ENCODE measurements at places on chromosomes 4 and X.

- no peak for DNase-seq
Measured at GRCh38 chr4:80259012-80259411, 7.5 kb upstream of the FGF5 start.

GRCh38 chrX:16063141-16063540 is 60.2 kb upstream of the GRPR start:
- peak; percentile 9 for DNase-seq

GRCh38 chrX:68196939-68197791 is 236.1 kb downstream of the OPHN1 start:
- peak; percentile 58 for DNase-seq

DNA sequence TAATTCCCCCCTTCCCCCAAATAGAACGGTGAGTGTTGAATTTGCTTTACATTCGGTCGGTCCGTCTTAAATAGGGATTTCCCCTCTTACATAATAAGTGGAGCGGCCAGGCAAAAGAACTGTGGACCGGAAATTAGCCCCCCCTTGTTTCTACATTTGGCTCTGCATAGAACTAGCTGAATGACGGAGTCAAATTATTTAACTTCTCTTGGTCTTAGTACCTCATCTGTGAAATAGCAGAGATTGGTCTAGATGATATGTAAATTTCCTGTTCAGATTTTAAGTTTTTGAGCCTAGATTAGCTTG is 1.3 kb downstream of the SPATA18 start:
- no peak for DNase-seq

DNA sequence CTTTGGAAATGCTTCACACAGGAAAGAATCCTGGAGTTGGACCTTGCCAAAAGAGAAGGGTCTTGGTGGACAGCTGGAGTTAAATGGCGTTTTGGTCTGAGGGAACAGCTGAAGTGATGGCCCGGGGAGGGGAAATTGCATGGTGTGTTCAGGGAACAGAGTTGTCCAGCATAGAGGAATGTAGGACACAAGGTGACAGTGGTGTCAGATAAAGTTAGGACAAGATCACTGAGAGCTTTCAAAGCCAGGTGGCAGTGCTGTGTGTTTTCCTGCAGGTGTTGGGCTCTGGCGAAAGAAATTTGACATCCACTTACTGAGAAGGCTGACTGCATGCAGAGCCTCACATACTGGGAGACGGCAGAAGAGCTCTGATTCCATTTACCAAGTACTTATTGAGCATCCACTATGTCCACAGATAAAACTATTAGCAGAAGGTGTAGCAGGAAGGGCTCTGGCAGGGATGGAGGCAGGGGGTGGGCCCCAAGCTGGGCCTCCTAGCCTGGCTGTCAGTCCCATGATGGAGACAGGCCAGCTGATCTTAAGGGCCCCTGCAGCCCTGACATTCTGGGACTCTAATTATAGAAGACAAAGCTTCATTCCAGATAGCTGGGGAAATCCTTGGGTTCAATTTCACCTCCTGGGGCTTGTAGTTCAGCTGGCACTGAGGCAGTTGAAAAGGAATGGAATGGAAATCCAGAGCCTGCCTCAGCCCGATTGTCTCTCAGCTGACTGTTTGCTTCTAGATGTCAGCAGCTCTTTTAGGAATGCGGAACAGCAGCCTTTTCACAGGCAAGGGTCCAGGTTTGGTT is 150.2 kb upstream of the MAMLD1 start:
- no peak for DNase-seq

DNA sequence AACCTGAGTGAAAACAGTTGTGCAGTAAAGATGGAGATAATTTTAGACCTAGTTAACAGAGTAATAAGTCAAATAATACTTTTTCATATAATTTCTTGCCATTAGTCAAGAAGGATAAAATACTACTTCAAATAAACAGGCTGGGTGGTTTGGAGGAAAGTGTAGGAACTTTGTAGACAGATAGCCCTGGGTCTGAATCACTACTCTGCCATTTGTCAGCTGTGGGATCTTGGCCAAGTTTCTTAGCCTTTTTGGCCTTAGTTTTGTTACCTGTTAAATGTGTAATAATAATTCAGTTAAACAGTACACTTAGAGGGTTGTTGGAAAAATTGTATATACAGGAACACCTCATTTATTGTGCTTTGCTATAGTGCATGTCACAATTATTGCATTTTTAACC is 163.7 kb downstream of the NPNT start:
- DNase-seq = no peak

GRCh38 chr4:30073011-30073710 is 647.0 kb upstream of the PCDH7 start:
- no peak for DNase-seq

GRCh38 chr4:6273661-6273990 is 4.0 kb downstream of the WFS1 start:
- no peak for DNase-seq

DNA sequence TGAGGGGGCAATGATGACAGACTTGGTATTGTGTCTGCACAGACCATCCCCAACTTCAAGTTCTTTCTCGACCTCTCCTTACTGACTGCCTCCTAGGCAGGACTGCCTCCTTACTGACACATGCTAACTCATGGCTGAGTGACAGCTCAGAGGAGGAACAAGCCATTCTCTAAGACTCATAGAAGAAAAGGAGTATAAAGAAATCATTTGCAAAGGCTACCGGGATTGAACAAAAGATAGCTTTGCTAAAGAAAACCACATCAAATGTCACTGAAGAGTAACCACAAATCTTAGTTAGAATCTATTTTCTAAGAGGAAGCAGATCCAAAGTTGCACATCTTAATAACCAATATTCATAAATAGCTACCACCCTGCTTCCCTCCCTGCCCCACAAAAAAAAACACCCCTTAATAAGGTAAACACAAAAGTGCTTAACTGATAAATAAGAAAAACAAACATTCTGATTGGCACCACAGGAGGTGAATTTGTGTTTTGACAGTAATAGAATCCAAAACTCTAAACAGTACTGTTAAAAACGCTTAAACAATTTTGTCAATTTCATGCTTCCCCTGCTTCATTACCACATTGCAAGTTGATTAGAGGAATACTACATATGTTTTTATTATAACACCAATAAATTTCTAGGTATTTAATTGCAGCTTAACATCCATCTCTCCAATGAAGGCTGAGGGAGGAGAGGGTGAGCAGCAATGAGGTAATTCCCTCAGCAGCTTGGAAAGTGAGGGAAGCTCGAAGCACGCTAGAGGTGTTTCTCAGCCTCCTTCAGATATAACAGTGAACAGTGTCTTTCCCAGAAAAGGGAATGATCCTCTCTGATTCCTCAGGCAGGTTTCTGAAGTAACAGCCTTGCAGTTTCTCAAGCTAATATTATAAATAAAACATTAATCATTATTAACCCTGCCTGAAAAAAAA is 160.0 kb downstream of the HNRNPD start:
- DNase-seq = no peak

DNA sequence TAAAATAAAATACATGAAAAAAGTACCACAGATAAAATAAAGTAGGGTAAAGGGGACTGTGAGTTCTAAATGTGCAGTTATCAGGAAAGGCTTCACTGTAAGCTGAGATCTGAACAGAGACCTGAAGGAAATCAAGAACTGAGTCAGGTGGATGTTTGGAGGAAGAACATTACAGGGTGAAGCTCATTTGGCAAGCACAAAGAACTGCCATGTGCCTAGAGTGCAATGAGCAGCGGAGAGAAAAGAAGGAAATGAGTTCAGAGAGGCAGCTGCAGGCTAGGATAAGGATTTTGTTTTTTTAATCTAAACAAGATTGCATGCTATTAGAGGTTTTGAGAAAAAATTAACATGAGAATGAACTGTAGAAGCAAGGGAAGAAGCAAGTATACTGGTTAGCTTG is 373.1 kb downstream of the STPG2 start:
- no peak for DNase-seq

DNA sequence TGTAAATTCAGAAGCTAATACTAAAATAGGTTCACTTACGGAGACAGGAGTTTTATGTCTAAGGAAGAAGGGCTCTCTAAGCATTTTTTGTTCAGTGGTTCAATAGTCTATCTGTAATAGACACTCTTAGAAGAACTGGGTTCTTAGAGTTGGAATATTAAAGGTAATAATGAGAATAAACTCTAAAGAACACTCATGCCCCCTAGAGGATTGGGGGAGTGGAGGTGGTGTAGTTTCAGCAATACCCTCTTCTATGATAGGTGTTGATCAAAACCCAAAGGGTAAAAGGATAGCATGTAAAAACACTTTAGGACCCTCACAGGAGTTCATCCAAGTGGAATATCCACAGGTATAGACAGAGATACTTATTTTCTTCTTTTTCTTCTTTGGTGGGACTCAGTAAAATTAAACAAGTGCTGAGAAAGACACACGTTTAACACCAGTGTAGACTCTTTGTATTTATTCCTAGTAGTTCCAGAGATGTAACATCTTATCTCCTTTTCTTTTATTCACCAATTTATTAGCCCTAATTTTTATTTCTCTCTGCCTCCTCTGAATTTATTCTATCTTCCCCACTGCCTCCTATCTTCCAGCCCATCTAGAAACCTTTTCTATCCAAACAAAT is 25.7 kb upstream of the MND1 start:
- DNase-seq = peak; percentile 65

GRCh38 chr4:83574247-83574646 is 38.3 kb downstream of the GPAT3 start:
- peak; percentile 19 for DNase-seq

DNA sequence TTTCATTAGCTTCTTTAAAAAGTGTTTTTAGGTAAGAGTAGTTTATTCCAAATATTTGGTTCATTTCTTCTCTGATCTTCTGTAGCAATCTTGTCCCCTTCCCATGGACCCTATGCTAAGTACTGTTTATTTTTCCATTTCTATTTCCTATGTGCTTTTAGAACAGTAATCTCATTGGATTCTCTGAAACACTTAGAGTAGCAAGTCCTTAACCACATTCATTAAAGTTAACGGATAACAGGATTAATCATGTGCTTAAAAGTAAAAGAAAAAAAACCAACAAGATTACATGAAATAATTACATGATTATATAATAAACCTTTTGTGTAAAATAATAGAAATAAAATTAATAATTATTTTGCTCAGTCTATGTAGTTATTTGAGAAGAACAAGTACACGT is 929.7 kb downstream of the C4orf33 start:
- no peak for DNase-seq

DNA sequence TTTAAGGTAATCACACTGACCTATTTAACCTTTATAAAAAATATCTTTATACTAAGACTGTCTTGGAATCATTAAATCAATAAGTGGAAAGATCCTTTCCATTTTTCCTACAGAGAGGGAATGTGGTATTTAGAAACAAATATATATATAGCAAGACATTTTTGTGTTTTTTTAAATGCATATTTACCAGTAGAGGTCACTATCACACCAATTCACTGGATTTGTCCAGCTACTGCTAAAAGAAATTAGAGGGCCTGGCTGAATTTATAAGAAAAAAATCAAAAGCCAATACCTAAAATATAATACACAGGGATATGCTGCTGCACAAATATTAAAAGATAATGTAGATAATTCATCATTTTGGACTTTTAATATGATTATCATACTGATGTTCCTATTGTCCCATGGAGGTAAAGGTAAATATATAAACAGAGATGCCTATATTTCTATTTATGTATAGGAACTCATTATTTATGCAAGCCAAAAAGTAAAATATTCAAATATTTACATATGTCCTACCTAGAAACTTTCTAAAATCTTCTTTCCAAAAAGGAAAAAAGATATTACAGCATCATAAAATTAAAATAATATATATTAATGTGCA is 69.5 kb downstream of the PDE5A start:
- peak; percentile 85 for DNase-seq

DNA sequence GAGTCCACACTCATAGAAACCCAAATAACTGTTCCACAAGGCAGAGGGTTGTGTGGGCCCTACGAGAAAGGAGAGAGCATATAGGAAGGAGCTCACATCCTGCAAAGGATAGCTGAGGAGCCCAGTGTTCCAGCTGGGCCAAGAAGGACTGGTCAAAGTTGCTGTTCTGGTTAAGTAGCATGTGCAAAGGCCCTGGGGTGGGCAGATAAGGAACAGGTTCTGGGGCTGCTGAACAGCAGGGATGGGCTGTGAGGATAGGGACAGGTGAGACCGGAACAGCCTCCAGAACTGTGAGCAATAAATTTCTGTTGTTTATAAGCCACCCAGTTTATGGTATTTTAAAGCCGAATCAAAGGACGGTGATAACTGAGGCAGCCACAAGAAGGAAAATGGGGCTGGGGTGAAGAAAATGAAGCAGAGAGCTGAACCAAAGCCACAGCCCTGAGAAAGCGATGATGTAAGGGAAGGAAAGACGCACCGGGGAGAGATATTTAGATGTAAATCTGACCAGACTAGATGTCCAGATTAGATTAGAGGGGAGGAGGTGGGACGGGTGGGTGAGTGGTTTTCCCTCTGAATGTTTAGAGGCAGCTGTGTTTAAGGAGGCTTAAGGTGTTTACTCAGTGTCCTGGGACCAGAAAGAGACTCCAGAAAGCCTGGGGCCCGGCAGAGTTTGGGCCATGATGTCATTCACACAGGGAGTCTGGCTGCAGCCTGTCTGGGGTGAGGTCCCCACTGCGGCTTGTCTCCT is 180.8 kb upstream of the BCOR start:
- peak; percentile 30 for DNase-seq

DNA sequence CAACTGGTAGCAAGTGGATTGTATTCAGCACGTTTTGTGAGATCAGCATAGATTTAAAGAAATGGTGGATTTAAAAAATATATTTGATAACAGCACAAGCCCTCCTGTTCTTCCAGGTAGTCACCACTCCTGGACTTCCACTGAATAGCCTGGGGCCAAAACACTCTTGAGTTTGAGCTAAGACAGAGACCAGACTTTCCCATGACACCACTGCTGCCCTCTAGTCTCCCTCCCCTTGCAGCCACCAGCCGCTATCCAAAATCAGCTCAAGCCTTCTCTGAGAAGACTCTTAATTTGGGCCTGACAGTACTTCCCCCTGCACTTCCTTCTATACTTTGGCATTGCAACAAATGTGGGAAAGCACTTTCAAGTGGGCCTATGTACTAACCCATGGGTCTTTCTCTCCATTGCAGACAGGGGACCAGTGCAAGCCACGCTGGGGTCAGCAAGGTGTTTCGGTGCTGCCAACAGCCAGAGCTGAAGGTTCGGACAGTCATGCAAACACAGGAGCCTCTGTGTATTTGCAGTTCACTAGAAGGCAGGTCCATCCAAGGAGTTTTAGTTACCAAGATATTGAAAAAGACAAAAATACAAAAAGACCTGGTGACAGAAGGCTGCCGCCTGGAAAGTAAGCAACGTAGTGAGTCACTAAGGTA is 40.5 kb upstream of the KLHL13 start:
- no peak for DNase-seq

Data from osteoblast (primary cell).